ENCODE measurements at places on chromosomes 7 and 10.

- DNase-seq, result no peak
These were observed 119.5 kb downstream of the APBB1IP start for GRCh38 chr10:26557641-26558014.

DNA sequence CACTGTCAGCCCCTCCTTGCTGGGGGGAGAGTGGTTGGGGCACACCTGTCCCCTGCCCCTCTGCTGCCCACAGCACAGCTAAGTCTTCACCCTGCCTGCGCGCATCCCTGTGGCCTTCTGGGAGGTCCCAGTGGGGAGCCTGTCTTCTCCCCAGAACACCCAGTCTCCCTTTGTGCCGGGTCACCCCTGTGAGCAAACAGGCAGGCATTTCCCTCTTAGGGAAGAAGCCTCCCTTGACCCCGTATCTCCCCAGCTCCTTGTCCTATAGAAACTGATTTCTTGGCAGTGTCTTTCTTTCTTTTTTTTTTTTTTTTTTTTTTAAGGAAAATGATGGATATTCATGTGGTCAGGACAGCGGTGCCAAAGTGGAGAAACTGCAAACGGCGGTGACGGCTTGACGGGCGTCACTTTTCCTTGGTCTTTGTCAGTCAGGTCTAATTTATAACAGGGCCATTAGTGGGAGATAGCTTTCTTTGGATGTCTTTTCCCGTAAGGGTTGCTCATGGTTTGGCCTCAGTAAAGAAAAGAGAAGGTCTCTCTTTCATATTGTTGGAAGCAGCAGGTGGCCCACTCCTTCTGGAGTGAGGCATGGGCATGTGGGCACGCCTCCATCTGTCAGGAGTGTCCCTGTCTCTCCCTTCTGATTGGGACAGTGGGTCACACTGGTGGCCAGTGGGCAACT lies 115.3 kb downstream of the NKX6-2 start:
- no peak for DNase-seq

DNA sequence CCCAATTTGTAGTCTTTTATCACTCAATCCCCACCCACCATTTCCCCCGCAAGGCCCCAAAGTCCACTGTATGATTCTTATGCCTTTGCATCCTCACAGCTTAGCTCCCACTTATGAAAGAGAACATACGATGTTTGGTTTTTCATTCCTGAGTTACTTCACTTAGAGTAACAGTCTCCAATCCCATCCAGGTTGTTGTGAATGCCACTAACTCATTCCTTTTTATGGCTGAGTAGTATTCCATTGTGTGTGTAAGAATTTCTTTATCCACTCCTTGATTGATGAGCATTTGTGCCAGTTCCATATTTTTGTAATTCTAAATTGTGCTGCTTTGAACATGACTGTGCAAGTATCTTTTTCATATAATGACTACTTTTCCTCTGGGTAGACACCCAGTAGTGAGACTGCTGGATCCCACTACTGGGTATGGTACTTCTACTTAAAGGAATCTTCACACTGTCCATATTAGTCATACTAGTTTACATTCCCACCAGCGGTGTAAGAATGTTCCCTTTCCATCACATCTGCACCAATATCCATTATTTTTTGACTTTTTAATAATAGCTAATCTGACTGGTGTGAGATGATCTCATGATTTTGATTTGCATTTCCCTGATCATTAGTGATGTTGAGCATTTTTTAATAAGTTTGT lies 152.6 kb downstream of the JMJD1C start:
- no peak for DNase-seq

- no peak for DNase-seq
These were observed 45.4 kb downstream of the CTTNBP2 start for GRCh38 chr7:117827862-117828261.

GRCh38 chr10:55892276-55892675 lies 468.8 kb downstream of the ZWINT start:
- DNase-seq, result no peak

GRCh38 chr7:107742678-107743566 lies 1.0 kb upstream of the CBLL1 start:
- DNase-seq, result peak; percentile 84

GRCh38 chr10:93994438-93994801 lies 689 bp downstream of the PLCE1 start:
- DNase-seq, result no peak

DNA sequence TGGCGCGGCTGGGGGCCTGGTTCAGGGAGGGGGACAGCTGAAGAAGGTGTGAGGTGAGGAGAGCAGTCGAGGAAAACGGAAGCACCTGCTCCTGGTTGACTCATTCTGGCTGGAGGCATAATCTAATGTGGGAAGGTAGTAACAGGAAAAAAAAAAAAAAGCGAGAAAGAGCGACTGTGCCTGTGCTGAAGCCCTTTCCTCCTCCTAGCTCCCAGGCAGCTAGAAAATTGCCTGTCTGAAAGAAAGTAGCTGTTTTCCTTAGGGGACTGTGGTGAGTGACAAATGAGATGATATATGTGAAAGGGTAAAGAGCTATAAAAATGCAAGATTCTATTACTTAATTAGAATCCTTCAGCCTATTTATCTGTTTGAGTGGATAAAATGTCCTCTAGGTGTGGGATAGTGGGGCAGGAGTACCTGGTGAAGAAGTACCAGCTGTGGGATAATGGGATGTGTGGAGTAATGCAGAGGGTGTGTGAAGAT lies 4.9 kb upstream of the MEST start:
- DNase-seq, result no peak

- DNase-seq, result no peak
These were observed 406.5 kb downstream of the SUGCT start for GRCh38 chr7:40541336-40541735.
